CD4-positive, alpha-beta T cell treated with Interleukin-15 for 1 hour (primary cell): ENCODE measurements at places on chromosomes 3 and 15.

- no peak for DNase-seq
Measured at GRCh38 chr3:31688984-31689383, 156.3 kb downstream of the STT3B start.

- DNase-seq: no peak
Measured at GRCh38 chr15:92819278-92820235, 80.6 kb upstream of the CHD2 start.

- DNase-seq: no peak
Measured at GRCh38 chr15:100140527-100141308, 201.1 kb downstream of the ADAMTS17 start.

GRCh38 chr15:70415398-70415797 lies 317.7 kb upstream of the TLE3 start:
- DNase-seq: no peak

DNA sequence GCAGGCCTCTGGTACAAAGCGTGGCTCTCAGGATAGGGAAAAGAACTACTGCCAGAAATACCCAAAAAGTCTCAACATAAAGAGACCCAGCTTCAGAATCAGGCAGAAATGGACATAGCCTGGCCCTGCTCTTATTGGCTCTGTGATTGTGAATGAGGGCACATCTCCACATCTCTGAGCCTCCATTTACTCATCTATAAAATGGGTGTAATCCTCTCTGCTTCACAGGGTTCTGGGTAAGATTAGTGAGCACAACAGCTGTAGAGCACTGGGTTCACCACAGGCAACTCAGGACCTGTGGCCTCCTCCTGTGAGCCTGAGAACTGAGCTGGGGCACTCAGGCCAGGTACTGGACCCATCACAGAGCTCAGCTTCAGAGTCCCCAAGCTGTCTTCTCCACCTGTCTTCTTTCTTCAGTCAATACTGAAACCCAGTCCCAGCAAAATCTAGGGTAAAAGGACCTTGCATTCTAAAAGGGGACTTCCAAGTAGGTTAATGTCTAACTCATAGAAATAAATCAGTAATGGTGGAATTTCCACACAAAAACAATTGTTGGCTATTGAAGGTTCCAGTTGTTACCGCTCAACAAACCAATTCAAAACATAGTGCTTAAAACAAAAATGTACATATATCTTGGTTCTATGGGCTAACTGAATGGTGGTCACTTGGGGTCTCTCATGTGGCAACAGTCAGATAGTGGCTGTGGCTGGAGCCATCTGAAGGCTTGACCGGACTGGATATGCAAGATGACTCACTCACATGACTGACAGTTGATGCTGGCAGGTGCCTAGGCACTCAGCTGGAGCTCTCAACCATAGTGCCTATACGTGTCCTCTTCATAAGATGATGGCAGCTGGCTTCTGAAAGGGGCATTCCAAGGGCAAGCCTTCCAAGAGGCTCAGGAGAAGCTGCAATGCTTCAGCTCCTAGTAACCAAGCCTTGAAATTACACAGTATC lies 47.3 kb downstream of the TRIM42 start:
- DNase-seq: no peak

DNA sequence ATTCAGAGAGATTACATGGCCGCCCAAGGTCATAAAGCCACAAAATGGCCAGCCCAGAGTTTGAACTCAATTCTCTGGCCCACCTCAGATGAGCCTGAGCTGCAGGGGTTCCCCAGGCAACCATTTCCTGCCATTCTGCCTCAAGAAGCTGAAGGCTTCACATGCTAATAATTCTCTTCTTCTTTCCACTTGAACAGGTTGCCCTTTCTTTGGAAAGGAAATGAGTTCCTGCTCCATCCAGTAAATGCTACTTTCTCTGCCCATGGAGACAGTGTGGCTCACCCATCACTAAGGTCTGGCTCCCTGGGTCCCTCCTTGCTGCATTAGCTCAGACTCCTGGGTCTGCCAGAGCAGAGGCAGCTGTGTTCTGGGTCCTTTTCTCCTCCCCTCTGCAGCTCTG lies 48.2 kb downstream of the TRIM42 start:
- no peak for DNase-seq

GRCh38 chr3:81620849-81621248 lies 140.6 kb downstream of the GBE1 start:
- DNase-seq: no peak

DNA sequence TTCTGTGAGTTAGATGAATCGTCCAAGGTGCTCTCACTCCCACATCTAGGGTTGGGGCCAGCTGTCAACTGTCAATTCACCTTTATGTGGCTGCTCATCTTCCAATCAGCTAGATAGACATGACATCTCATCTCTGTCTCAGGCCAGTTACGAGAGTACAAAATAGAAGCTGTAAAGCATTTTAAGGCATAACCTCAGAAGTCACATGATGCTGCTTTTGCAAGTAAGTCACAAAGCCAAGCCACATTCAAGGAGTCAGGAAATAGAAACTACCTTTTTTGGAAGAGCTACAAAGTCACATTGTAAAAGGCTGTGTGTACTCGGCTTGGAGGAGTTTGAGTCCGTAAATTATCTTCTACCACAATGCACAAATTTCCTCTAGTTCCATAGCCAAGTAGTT lies 5.1 kb upstream of the CCR1 start:
- DNase-seq: no peak

DNA sequence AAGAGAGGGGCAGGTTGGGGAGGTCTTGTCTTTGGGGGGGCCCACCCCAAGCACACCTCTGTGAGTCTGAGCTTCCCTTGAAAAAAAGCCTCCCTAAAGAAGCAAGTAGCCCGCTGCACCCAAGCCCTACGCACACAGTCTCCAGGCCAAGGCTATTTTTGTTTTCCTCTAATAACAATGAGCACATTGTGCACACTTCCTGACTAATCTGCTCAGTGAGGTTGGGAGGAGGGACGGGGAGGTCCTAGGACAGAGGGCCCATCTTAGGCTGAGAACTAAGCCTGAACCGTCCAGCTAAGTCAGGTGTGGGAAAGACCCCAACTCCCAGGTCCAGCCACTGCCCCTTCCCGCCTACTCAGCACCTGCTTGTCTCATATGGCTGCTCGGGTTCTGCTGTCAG lies 87.2 kb downstream of the HMG20A start:
- no peak for DNase-seq

- no peak for DNase-seq
Measured at GRCh38 chr15:25378501-25378901, 60.3 kb downstream of the UBE3A start.

GRCh38 chr15:91927585-91927984 lies 74.1 kb downstream of the SLCO3A1 start:
- no peak for DNase-seq
